ENCODE measurements at places on chromosomes 1 and 21. TPM values are rescaled to one million over a fixed set of nuclear protein-coding genes. Genes with fewer than 3 reads are reported as not detected.

The RGS8 gene
- polyA plus RNA-seq, result 0.04 TPM

The TRIM67 gene
- polyA plus RNA-seq, result 0.08 TPM

The EXOC8 gene
- polyA plus RNA-seq, result 6.6 TPM

The SPRR1A gene
- polyA plus RNA-seq, result not detected

The EVI5 gene
- polyA plus RNA-seq, result 11.5 TPM

The HOOK1 gene
- polyA plus RNA-seq, result 2.7 TPM

The KIRREL1 gene
- polyA plus RNA-seq, result 25.4 TPM

The GJA4 gene
- polyA plus RNA-seq, result 35.0 TPM

DNA sequence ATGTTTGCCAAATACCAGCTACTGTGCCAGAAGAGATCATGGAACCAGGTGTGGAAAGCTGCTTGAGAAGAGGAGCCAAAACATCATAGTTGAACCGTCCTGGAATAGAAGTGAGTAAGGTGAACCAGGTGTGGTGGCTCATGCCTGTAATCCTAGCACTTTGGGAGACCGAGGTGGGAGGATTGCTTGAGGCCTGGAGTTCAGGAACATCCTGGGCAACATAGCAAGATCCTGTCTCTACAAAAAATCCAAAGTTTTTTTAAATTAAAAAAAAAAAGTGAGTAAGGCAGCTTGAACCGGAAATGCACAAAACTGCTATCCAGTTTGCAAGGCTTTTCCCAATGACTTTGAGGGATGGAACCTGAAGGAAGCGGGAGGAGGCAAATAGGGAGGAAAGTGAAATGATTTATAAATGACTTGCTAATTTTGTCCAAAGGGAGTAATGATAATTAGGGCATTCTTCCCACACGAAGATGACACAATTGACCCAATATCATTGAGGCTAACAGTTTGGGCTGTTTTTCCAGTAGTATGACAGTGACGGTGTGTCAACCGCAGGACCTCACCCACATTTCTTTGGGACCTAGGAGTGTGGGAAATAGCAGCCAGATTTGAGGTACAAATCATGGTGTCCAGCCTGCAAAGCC lies 1.5 kb upstream of the CNN3 start:
- DNase-seq, result no peak

- peak; percentile 53 for DNase-seq
Observed at GRCh38 chr1:108831225-108831624, 25.7 kb downstream of the AKNAD1 start.

DNA sequence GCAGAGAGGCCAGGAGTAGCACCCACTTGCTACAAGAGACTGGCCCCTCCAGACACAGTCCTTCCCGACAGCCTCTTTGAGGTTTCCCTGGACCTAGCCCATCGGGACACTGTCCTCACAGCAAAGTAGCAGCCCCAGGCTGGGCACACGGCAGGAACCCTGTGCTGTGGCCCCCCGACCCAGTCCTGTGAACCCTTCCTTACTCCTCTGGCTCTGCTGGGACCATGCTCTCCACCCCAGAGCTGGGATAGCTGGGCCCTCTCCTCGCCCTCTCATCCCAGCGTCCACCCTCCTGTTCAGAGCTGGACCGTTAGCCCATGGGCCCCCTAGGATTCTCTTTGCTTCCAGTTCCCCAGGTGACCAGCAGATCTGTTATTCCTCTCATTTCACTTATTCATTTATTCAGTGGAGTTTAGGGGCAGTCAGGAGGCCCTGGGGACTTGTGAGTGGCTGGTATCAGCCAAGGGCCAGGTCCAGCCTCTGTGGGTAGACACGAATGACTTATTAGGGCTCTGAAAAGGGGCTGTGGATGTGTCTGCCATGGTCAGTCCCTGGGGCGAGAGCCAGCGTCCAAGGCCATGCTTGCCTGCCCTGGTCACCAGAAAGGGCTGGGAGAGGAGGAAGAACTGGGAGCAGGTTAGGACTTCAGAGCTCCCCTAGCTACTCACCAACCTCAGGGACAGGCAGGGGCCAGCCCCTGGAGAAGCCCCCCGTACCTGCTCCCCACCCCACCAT lies 117.6 kb upstream of the RUNX3 start:
- DNase-seq, result no peak

DNA sequence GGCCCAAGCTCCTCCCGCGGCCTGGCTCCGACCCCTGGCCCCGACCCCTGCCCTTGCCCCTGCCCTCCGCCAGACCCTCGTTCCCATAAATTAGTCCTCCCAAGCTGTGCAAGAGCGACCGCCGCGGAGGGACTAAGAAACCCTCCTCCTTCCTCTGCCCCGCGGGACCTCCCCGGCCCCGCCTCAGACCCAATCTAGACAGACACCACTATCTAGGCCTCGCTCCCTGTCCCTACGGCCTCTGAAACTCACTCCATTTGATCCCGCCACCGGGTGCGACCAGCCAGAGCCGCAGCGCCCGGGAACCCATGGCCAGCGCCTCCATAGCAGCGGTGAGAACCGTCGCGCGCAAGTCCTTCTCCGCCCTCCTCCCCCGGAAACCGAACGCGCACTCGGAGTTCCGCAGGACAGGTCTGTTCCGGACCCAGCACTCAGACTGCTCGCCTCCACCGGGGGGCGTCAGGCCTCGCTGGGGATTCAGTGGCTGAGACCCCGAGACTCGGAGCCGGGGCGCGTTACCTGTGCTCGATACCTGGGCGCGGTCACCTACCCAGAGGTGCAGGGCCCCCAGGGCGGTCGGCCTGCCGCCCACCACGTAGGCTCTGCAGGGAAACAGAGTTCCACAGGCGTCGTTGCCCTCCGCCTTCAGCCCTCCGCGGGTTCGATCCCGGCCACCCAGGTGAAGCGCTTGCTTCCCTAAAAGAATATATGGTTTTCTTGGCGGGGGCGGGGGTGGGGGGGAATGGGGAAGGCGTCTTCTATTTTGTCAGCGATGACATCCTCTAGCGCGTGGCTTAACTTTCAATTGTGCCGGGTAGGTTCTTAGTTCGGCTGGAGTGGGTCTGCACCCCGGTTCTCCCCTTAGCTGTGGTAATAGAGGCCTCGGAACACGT lies at the start of gene MRPL39:
TSS of gene MRPL39 (minus strand) at position 331 of the 893 bp plus-strand sequence. CDS start at position 325, 6 bp downstream.
- peak; percentile 57 for DNase-seq

- no peak for DNase-seq
Observed at GRCh38 chr21:26961698-26962097, 5.2 kb downstream of the ADAMTS5 start.

DNA sequence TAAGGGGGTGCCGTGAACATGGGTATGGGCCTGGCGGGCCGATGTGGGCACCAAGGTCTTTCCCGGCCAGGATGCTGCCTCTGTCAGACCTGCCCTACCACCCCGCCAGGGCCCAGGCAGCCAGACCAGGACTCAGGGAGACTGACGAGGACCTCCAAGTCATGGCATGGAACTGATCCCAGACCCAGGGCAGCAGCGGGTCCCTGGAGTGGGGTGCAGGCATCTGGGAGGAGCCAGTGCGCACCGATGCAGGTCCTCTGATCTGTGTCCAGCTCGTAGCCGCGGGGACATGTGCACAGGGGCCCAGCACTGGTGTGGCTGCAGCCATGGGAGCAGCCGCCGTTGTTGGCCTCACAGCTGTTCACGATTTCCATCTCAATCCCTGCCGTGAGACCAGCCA lies 56.8 kb downstream of the ARHGEF16 start:
- DNase-seq, result no peak

DNA sequence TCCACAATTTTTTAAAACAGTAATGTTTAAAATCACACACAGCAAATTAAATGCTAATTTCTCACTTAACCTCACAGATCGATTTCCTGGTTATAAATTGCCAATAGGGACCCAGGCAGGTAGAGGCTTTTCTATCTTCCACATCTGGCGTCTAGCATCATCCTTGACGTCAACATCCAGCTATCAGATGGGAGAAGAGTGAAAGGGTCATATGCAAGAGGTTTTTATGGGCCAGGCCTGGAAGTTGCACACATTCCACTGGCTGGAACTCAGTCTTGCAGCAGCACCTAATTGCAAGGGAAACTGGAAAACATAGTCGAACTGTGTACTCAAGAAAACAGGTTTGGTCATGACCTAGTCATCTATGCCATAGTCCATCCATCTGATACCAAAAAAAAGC lies 6.0 kb upstream of the EEIG2 start:
- DNase-seq, result no peak

- no peak for DNase-seq
Observed at GRCh38 chr21:29077651-29078090, 4.2 kb upstream of the CCT8 start.

- DNase-seq, result no peak
Observed at GRCh38 chr1:11516961-11517635, 38.1 kb downstream of the DISP3 start.

DNA sequence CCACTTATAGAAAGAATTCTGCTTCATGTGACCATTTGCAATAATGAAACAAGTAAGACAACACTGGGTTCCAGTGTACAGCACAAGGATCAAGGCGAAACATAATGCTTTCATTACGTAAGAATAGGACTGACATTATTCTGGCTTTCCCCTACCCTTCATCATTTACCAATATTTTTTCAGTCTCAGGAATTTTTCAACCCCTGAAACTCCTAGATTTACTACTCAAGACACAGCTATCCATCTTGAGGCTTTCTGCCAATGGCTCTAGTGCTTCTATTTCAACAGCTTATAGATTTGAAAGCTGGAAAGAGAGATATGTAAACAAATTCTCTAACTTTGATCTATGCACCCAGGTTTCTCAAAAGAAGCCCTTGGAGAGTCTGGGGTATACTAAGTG lies 48.4 kb downstream of the WLS start:
- no peak for DNase-seq

GRCh38 chr1:52552505-52553361 lies at the start of gene TUT4:
Gene TUT4 (minus strand): TSS chr1:52553092. CDS start chr1:52526280, 26,812 bp downstream.
- DNase-seq, result peak; percentile 62

- no peak for DNase-seq
Observed at GRCh38 chr1:55035904-55036303, 3.4 kb upstream of the PCSK9 start.

- no peak for DNase-seq
Observed at GRCh38 chr21:31363720-31364119, 19.7 kb upstream of the TIAM1 start.

DNA sequence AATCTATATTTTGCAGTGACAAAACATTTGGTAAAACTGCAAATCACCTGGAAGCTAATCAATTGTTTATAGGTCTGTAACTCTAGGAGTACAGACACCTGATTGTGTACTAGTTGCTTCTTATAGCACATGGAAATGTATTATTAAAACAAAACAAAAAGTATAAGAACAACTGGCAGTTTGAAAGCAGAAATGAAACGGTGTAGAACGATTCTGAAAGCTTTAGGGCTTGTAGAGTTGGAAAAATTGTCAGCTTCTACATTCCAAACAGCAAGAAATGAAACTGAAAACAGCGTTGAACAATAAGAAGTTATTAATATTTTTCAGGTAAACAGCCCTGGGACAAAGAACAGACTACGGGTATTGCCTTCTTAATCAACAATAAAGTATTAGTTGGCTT lies 273.3 kb downstream of the OLFM3 start:
- DNase-seq, result no peak
